ENCODE measurements at places on chromosomes 6 and 20. TPM values are rescaled to one million over a fixed set of nuclear protein-coding genes. Genes with fewer than 3 reads are reported as not detected.

Gene MDFI
- 1.4 TPM for total RNA-seq

Gene KCNK5
- not detected for total RNA-seq

Gene SLC35F1
- not detected for total RNA-seq

Gene CEP250
- 15.5 TPM for total RNA-seq

Gene TMEM239
- total RNA-seq = not detected

Gene RPN2
- total RNA-seq = 339 TPM

Gene C6orf136
- 2.4 TPM for total RNA-seq

Gene RNF144B
- total RNA-seq = 3.5 TPM

Gene SS18L1
- total RNA-seq = 7.5 TPM

Gene GPR6
- total RNA-seq = not detected

Gene GJA1
- 248 TPM for total RNA-seq

Gene SLC13A3
- total RNA-seq = 0.89 TPM

Gene TMEM217
- 4.6 TPM for total RNA-seq

Gene EYA2
- not detected for total RNA-seq

Measured in GM23248 (cell line).